Lower leg skin (tissue), 4 donors: ENCODE measurements at places on chromosomes 3 and 15. TPM values are rescaled to one million over a fixed set of nuclear protein-coding genes. Genes with fewer than 3 reads are reported as not detected.

The SCN11A gene
- 0.04 TPM for total RNA-seq

The SH3GL3 gene
- total RNA-seq, result 1.1 TPM

The CCDC50 gene
- 58.7 TPM for total RNA-seq

The KCNMB2 gene
- total RNA-seq, result not detected

The PAQR9 gene
- not detected for total RNA-seq

The FAM43A gene
- 104 TPM for total RNA-seq

The SLC35A5 gene
- 22.0 TPM for total RNA-seq

The TICRR gene
- total RNA-seq, result 0.21 TPM

The GPR27 gene
- total RNA-seq, result 2.0 TPM
